ENCODE measurements at places on chromosomes 3 and 15. TPM values are rescaled to one million over a fixed set of nuclear protein-coding genes. Genes with fewer than 3 reads are reported as not detected.

Gene PRR20G
- not detected for total RNA-seq

Gene ARGFX
- total RNA-seq, result not detected

Gene ROBO1
- 88.7 TPM for total RNA-seq

DNA sequence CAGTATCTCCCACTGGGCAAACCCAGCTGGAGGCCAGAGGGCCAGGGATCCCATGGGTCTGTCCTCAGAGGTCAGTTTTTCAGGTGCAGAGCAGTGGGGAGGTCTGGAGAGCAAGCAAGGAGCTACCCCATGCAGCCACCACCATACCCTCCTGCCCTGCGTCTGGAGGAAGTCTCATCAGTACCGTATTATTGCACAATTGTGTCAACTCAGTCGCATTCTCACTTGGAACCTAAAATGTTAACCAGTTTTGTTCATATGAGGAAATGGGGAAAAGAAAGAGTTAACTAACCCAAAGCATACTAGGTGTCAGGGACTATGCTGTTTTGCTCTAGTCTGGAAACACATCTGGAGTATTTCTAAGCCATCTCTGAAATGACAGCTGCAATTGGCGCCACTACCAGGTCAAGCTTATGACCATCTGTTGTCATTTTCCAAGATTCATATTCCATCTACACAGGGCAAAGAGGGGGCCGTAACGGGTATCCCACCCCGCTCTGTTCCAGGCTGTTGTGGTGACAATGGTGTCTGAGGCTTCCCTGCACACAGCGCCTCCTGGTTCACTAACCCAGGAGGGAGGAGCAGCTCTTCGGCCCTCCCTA, 16.9 kb upstream of the APBA2 start:
- peaks cover 15% of the 10 kb centered on the region for H3K4me1 ChIP-seq
- no peak for DNase-seq
- no peak overlapping the region for H3K4me3 ChIP-seq
- no peaks in the 10 kb centered on the region for H3K36me3 ChIP-seq
- H3K27me3 ChIP-seq, result no peaks in the 10 kb centered on the region
- H3K27ac ChIP-seq, result no peak overlapping the region

DNA sequence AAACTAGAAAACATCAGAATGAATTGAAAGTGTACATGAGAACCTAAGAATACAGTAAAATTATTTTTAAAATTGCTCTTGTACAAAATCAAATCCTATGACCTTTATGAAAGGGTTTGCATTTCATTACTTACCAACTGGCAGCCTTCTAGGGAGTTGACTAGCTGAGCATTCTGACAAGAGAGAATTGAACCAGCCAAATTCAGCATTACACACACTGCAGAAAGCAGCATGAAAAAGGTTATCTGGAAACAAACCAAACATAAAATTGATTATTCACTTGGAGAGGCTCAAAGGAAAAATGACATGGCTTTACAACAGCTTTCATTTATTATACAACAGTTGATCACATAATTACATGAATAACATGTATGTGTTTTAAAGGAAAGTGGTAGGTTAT, 17.4 kb downstream of the NSMCE3 start:
- no peak overlapping the region for H3K27ac ChIP-seq
- H3K27me3 ChIP-seq, result no peaks in the 10 kb centered on the region
- H3K4me3 ChIP-seq, result no peak overlapping the region
- no peaks in the 10 kb centered on the region for H3K4me1 ChIP-seq
- DNase-seq, result no peak

GRCh38 chr3:139778682-139779233, 101.0 kb upstream of the NMNAT3 start:
- no peaks in the 10 kb centered on the region for H3K27me3 ChIP-seq
- no peaks in the 10 kb centered on the region for H3K36me3 ChIP-seq
- no peak for DNase-seq
- no peak overlapping the region for H3K4me3 ChIP-seq
- H3K4me1 ChIP-seq, result peaks cover 13% of the 10 kb centered on the region
- no peak overlapping the region for H3K27ac ChIP-seq

GRCh38 chr15:98727115-98728040, 79.0 kb downstream of the IGF1R start:
- peak; percentile 26 for DNase-seq
- peak overlapping the region; percentile 59 for H3K27ac ChIP-seq
- no peaks in the 10 kb centered on the region for H3K27me3 ChIP-seq
- no peaks in the 10 kb centered on the region for H3K36me3 ChIP-seq

- H3K27me3 ChIP-seq, result no peaks in the 10 kb centered on the region
- H3K36me3 ChIP-seq, result no peaks in the 10 kb centered on the region
- H3K27ac ChIP-seq, result no peak overlapping the region
- H3K4me1 ChIP-seq, result no peaks in the 10 kb centered on the region
- DNase-seq, result no peak
These were observed 69.1 kb downstream of the PEX5L start for GRCh38 chr3:179967622-179968021.

DNA sequence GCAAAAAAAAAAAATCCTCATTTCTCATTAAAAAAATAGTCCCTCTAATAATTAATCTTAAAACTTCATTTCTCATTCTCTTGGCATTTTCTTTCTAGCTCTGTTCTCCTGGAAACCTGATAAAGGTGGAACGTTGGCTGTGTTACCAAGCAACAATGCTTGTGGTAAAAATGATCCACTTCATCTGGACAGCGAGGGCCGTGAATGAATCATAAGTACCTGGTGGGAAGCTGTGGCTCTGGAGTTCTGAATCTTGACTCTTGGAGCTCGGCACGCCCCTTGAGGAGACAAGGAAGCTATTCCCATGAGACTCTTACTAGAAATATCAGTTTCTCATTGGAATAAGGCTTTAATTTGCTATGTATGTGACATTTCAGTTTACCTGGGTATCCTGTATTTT, 32.5 kb downstream of the BCL2L10 start:
- no peaks in the 10 kb centered on the region for H3K36me3 ChIP-seq
- DNase-seq, result no peak
- no peak overlapping the region for H3K27ac ChIP-seq
- H3K27me3 ChIP-seq, result no peaks in the 10 kb centered on the region

GRCh38 chr3:31733234-31733667, 200.5 kb downstream of the STT3B start:
- no peak for DNase-seq
- no peaks in the 10 kb centered on the region for H3K27me3 ChIP-seq
- H3K36me3 ChIP-seq, result no peaks in the 10 kb centered on the region

DNA sequence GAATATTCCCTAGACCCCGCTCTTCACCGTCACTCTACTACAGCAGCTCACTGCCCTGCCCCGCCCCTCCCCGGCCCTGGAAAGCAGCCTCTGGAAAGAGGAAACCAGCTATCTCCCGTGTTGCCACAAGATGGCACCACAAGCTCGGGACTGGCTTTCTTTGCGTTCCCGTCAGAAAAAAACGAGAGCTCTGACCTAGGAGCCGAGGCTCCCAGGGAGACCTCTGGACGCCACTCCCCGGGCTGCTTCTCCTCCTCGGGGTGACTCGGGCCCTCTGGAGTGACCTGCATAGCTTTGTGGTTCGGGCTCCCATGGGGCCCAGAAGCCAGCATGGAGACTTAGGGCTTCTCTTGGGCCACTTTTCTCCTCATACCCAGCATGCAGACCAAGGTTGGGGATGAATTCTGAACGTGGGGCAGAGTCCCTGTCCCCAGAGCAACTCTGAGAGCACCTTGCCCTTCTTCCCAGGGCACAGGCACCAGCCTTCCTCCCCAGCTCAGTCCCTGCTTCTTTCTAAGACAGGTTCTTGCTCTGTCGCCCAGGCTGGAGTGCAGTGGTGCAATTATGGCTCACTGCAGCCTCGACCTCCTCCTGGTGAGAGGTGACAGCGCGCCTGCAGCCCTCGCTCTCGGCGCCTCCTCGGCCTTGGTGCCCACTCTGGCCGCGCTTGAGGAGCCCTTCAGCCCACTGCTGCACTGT, 19.0 kb downstream of the STOML1 start:
- DNase-seq, result peak; percentile 86
- no peaks in the 10 kb centered on the region for H3K36me3 ChIP-seq
- no peak overlapping the region for H3K4me3 ChIP-seq
- peaks cover 17% of the 10 kb centered on the region for H3K27me3 ChIP-seq
- H3K27ac ChIP-seq, result no peak overlapping the region

- H3K4me3 ChIP-seq, result no peak overlapping the region
- no peaks in the 10 kb centered on the region for H3K27me3 ChIP-seq
- no peak for DNase-seq
These were observed 31.8 kb downstream of the PCSK6 start for GRCh38 chr15:101457696-101458095.

GRCh38 chr15:42608110-42608531, 32.7 kb downstream of the STARD9 start:
- H3K4me3 ChIP-seq, result no peak overlapping the region
- peaks cover 6% of the 10 kb centered on the region for H3K36me3 ChIP-seq
- no peak overlapping the region for H3K27ac ChIP-seq
- H3K27me3 ChIP-seq, result no peaks in the 10 kb centered on the region

GRCh38 chr3:113602836-113603235, 70.5 kb downstream of the SIDT1 start:
- H3K27me3 ChIP-seq, result no peaks in the 10 kb centered on the region
- DNase-seq, result no peak
- peaks cover 8% of the 10 kb centered on the region for H3K4me1 ChIP-seq
- no peak overlapping the region for H3K27ac ChIP-seq
- H3K36me3 ChIP-seq, result no peaks in the 10 kb centered on the region

- no peaks in the 10 kb centered on the region for H3K36me3 ChIP-seq
- no peak for DNase-seq
- H3K27me3 ChIP-seq, result no peaks in the 10 kb centered on the region
- H3K27ac ChIP-seq, result no peak overlapping the region
- H3K4me3 ChIP-seq, result peak overlapping the region; percentile 20
These were observed 211.6 kb upstream of the LRRN1 start for GRCh38 chr3:3587647-3587972.

DNA sequence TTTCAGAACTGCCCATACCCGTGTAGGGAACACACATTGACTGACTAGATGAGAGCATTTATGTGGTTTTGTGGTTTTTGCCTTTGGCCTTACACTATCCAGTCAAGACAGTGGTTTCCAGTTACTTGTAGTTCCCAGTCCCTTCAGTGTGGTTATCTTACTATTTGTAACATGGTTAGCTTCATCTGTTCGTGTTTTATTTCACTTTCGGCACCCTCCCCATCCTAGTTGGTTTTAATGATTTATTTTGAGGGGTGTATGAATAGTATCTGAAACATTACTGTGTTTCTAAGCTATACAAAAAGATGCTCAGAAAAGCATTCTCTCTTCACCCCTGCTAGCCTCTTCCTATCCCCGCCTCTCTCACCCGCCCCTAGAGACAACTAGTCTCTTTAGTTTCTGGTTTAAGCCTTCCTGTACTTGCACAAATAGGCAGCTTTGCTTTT, 14.1 kb downstream of the LYSMD4 start:
- H3K27ac ChIP-seq, result no peak overlapping the region
- H3K27me3 ChIP-seq, result no peaks in the 10 kb centered on the region
- H3K36me3 ChIP-seq, result peaks cover 40% of the 10 kb centered on the region

All from neural crest cell (in vitro differentiated cells).